ENCODE measurements at places on chromosomes 13 and 19. TPM values are rescaled to one million over a fixed set of nuclear protein-coding genes. Genes with fewer than 3 reads are reported as not detected.

DNA sequence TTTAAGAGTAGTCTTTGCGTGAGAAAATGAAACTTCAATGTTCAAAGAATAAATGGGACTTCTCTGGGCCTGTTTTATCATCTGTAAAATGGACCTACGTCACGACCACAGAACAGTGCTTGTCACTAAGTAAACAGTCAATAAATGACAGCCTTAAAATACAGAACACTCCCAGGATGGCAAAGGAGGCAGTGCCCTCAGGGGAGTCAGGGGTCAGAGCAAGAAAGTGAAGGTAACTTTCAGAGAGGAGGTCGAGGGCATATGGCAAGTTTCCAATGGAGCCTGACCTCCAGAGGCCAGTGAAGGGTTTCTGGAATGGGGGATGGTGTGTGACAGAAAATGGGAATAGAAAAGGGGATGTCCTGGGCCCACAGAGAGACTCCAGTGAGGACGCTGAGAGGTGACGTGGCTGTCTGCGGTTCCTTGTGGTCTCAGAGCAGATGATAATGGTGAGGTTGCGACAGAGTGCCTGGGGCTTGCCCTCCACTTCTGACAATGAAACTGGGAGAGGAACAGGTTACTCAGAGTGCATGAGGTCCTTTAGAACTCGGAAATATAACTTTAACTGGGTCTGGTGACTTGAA is 91.8 kb downstream of the UBL3 start:
- peaks cover 14% of the 10 kb centered on the region for H3K36me3 ChIP-seq
- no peaks in the 10 kb centered on the region for H3K4me1 ChIP-seq
- H3K27ac ChIP-seq = no peak overlapping the region

DNA sequence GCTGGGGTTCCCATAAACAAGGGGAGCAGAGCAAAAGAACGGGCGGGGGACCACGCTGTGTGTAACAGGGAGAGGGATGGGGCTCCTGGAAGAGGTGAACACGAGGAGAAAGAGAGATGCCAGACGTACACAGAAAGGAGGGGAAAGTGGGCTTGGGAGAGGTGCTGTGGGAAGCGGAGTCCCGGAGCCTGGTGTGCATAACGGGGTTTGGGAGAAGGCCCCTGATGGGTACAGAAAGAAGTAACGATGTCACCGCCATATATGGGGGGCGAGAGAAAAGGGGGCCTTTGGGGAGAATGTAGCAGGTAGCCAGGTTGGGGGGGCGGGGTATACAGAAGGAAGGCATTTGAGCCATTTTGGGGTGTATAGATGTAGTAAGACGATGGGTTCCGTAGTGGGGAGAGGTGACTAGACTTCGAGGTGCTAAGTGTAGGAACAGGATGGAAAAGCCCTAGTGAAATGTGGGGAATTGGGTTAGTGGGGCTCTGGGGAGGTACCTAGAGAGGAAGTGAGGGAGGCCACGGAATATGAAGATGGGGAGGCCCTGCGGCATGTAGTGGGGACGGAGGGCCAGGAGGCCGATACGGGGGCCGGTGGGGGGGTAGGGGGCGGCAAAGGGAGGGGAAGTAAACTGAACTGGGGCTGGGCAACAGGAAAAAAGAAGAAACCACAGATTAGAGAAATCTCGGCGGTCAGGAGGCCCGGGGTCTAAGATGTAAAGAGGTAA is 787 bp downstream of the ZNF580 start:
- no peak for DNase-seq
- peaks cover 26% of the 10 kb centered on the region for H3K4me1 ChIP-seq
- H3K4me3 ChIP-seq = peak overlapping the region; percentile 94
- H3K27ac ChIP-seq = peak overlapping the region; percentile 87
- peaks cover 17% of the 10 kb centered on the region for H3K36me3 ChIP-seq

- no peak overlapping the region for H3K27ac ChIP-seq
- H3K27me3 ChIP-seq = peaks cover 18% of the 10 kb centered on the region
- no peak for DNase-seq
- no peaks in the 10 kb centered on the region for H3K4me1 ChIP-seq
These were observed 244.2 kb downstream of the TEX29 start for GRCh38 chr13:111564606-111565005.

DNA sequence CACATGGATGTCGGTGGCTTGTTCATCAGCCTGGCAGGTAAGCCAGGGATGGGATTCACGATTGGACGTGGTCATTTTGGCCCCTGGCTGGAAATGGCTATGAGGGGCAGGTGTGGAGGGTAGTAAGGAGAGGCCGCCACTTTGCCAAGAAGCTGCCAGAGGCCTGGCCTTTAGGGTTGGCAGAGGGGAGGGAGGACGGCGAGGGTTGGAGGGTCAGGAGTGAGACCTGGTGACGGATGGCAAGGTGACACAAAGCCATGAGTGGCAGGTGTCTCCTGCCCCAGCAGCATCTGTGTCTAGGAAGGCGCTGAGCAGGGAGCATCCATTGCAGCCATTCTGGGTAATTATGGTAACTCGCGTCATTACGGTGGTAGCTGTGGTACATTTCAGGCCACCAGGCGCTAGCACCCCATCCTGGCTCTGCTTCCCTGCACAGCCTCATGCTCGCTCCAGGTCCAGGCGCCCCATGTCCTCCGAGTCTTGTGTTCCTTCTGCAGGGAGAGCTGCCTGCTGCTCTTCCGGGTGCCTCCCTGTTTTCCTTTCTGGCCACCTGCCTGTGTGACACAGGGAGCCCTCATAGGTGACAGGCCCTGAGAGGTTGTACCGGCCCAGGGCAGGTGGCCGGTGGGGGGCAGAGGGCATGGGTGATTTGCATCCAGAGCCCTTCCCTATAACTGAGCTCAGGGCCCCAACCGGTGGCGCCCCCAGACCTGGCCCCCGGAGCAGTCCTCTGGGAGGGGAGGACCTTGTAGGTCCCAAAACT is 4.2 kb downstream of the SSBP4 start:
- no peaks in the 10 kb centered on the region for H3K27me3 ChIP-seq
- peak overlapping the region; percentile 89 for H3K27ac ChIP-seq
- peak overlapping the region; percentile 68 for H3K4me3 ChIP-seq
- H3K36me3 ChIP-seq = no peaks in the 10 kb centered on the region
- peaks cover 36% of the 10 kb centered on the region for H3K4me1 ChIP-seq

- peak overlapping the region; percentile 76 for H3K27ac ChIP-seq
- no peak overlapping the region for H3K4me3 ChIP-seq
- peaks cover 3% of the 10 kb centered on the region for H3K4me1 ChIP-seq
- no peak for DNase-seq
- peaks cover 11% of the 10 kb centered on the region for H3K36me3 ChIP-seq
- no peaks in the 10 kb centered on the region for H3K27me3 ChIP-seq
These were observed 10.2 kb downstream of the ACTMAP start for GRCh38 chr19:40739871-40740703.

Gene CCNA1
- total RNA-seq = 3.5 TPM

- no peak overlapping the region for H3K4me3 ChIP-seq
- H3K27ac ChIP-seq = no peak overlapping the region
- DNase-seq = no peak
- peaks cover 5% of the 10 kb centered on the region for H3K36me3 ChIP-seq
These were observed 118.5 kb downstream of the ABCC4 start for GRCh38 chr13:95182570-95183265.

DNA sequence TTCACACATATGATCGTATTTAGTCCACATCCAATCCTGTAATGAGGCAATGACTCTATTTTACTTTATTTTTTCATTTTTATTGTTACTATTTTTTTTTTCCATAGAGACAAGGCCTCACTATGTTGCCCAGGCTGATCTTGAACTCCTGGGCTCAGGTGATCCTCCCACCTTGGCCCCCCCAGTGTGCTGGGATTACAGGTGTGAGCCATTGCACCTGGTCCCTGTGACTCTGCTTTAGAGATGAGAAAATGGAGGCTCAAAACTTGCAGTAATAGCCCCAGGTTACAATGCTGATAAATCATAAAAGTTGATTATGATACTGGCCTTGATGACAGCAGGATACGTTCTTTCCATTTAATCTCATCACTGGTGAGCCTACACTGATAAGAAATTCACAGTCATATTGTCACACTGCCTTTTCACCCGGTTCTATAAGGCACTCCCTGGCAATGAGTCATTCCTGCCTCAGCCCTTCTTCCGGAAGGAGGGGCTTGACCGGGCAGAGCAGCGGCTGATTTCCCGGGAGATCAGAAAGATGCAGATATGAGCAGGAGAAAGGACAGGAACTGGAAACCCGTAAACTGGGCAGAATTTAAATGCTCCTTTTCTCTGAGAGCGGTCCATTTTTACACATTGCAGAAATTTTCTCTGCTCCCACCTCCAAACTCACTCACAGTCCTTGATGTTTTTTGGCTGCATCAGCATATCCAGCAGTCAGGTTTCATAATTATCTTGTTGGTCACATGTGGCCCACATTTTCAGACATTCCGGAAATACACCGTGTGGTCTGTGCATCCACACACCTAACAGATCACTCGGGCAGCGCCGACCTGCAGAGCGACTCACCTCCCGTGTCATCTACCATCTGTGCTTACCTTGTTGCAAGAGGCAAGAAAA is 616.4 kb downstream of the EFNB2 start:
- DNase-seq = no peak
- H3K36me3 ChIP-seq = no peaks in the 10 kb centered on the region
- H3K4me3 ChIP-seq = peak overlapping the region; percentile 67
- H3K27me3 ChIP-seq = no peaks in the 10 kb centered on the region

Measured in type B pancreatic cell (in vitro differentiated cells).